ENCODE measurements at places on chromosomes 11 and 22.
A peak's percentile ranks its signal among the peaks of the same experiment; 100 is the strongest.

- DNase-seq: no peak
Measured at GRCh38 chr22:32375678-32376450, 18.2 kb downstream of the RFPL3 start.

GRCh38 chr22:20940186-20940651 lies 23.0 kb downstream of the CRKL start:
- no peak for DNase-seq

DNA sequence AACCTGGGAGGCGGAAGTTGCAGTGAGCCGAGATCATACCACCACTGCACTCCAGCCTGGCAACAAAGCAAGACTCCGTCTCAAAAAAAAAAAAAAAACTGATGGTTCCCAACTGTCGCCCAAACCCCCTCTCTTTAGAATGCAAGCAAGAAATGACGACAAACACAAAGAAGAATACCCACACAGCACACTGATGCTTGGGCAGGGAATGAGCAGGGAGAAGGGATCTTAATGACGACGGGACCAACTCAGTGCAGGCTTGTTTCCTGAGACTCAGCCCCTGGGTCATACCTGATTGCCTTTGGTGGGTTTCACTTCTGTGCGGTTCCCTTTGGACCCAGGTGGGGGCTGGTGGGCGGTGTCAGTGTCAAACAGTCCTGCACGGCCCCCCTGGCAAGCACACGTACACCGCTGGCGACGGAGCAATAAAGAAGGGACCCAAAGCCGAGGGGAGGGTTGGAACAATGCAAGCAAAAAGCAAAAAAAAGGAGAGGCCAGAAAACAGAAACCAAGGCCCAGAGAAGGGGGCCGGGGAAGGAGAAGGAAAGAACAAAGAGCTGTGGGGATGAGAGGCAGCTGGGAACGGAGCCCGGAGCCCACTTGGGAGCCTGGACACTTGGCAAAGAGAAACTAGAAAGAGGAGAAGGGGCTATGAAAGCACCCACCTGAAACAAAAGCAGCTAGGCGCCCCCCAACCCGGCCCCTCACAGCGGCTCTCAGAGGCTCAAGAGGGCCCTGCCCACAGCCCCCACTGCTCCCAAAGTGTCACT lies 99.6 kb downstream of the CELSR1 start:
- no peak for DNase-seq

DNA sequence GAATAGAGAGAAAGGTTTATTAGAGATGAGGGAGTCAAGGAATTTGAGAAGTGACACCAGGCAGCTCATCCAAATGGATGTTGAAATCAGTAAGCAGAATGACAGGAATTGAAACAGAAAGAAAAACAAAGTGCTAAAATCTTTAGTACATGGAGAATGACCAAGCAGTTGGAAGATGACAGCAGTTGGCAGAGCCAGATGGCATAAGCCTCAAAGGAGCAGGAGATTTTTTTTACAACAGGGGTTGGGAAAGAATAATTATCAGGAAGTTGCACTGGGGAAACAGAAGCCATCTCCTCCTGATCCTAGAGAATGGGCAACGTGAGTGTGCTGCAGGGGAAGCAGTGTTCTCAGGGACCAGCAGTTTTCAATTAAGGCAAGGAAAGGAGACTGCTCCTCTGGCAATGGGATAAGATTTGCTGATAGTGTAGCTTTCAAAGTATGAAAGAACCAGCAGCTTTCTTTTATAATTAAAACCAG lies 28.9 kb downstream of the RAB39A start:
- DNase-seq: no peak

DNA sequence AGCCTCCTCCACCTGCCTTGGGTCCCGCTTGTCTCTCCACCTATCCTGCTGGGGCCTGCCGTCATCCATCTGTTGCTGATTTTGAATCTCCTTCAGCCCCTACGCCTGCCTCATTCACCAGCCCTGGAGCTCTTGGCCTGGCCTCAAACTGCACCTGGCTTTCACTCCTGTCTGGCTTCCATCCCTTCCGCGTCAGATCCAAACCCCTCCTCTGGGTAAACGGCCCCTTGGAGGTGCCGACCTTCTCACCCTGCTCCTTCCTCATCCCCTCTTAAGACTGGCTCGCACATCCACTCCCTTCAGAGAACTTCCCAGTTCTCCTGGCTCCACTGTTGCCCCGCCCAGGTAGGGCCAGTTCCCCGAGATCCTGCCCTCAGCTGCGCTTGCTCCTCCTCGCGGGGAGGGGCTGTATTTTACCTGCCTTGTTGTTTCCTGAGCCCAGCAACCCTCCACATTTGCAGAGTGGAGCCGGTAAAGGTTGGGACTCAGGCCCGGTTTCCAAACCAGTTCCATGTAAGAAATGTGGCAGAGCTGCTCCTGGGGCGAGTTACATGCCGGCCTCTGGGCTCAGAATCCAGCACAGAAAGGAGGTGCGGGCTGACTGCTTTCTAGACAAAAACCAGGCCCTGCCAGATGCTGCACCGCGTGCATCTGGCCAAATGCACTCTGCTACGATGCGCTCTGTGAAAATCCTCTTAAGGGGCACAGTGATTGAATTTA lies 13.9 kb upstream of the SHANK2 start:
- DNase-seq: no peak

DNA sequence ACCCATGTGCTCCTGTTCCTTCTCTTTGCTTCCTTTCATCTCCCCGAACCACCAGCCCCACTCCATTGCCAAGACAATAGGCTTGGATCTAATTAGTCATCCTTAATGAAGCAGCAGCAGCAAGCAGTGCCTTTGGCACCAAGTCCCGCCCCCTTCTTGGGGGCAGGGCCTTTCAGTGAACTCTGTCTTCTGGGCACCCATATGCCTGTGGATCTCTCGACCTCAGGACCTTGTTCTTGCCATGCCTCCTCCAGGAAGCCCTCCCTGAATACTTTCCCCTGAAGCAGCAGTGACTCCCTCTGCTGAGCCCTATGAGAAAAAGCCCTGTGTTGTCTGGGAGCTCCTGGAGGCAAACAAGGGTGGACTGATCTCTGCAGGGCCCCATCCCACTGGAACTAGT lies 32.1 kb downstream of the ARHGEF17 start:
- no peak for DNase-seq

DNA sequence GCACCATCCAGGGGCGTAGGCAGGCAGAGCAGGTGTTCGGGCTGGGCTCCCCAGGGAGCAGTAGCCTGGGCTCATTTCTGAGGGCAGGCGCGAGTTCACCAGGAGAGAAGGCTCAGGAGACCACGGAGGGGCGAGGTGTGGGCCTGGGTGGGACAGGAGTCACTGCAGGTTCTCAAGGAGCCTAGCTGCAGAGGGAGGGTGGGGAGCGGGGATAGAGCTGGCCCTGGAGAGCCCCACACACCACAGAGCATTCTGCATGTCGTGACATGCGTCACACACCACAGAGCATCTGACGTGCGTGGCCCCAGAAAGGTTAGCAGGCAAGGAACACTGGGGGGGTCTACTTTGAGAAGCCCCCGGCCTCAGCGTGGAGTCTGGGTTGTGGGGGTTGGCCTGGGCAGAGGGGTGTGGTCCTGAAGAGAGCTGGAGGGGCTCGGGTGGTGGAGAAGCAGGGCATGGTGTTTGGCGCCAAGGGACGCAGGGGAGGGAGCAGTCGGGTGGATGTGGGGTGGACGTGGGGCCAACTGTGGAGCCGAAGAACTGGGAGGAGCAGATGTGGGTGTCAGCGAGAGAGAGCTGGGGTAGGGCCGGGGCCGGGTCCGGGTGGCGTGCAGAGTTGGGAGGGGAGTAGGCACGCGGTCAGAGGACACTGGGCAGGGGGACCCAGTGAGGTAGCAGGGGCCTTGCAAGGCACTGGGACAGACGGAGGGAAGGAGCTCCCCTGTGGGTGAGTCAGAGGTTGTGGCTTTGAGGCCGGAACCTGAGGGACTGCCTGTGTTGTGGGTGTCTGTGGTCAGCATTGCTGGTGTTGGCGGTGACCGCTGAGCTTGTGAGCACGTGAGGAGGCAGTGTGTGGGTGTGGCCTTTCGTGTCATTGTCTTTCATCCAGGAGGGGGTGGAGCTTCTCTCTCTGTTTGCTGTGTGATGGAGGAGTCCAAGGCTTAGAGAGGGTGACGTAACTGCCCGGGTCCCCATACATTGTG lies 25.5 kb downstream of the CTTN start:
- DNase-seq: peak; percentile 40

GRCh38 chr11:134332189-134332631 lies 422 bp downstream of the GLB1L2 start:
- DNase-seq: no peak

GRCh38 chr11:113454455-113454854 lies 20.7 kb downstream of the DRD2 start:
- no peak for DNase-seq

- no peak for DNase-seq
Measured at GRCh38 chr11:57867966-57868365, 106.4 kb downstream of the CTNND1 start.

GRCh38 chr11:34145073-34145472 lies 39.6 kb downstream of the NAT10 start:
- no peak for DNase-seq

DNA sequence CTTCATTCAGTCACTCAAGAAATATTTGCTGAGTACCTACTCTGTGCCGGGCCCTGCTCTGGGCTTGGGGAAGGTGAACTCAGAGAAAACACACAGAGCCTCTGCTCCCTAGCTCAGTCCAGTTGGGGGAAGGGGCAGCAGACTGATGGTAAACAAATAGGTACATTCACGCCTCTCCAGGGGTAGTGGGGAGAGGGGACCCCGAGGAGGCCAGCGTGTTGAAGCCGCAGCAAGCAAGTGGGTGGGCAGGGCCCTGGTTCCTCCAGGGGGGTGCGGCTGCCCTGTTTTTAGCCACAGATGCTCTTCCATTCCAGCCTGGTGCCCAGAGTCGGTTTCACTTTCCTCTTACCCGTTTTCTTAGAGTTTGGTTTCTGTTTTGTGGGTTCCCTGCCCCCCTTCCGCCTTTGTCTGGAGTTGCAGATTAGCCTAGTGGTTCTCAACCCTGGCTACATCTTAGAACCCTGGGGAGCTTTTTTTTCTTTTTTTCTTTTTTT lies 8.7 kb downstream of the DRAP1 start:
- DNase-seq: peak; percentile 73

DNA sequence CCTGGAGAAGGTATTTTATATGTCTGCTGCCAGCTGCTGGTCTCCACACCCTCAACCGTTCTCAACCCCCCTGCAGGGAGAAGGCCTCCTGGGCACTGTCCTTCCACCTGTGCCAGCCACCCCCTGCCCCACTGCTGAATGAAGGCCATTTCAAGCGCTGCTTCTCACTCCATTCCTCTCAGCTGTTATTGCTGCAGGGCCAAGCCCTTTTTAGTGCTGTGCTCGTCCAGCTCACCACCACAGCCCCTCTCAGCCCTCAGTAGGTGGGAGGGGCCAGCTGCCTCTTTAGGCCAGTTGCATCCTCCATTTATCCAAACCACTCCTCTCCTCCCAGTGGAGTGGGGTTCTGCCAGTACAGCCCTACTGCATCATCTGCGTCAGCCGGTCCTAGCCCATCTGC lies 1.8 kb upstream of the WBP2NL start:
- DNase-seq: no peak

GRCh38 chr11:2987881-2988861 lies 4.0 kb downstream of the NAP1L4 start:
- peak; percentile 28 for DNase-seq

GRCh38 chr11:17219016-17219415 lies 11.2 kb upstream of the PIK3C2A start:
- no peak for DNase-seq

- peak; percentile 75 for DNase-seq
Measured at GRCh38 chr22:37316875-37317371, 34.6 kb downstream of the CYTH4 start.

GRCh38 chr22:39706376-39707140 lies 136.0 kb downstream of the CACNA1I start:
- no peak for DNase-seq

Measured in stimulated activated CD4-positive, alpha-beta T cell treated with anti-CD3 and anti-CD28 coated beads, Interleukin-2, amount 100 ng/mL, for 24 hours (primary cell).